ENCODE measurements at places on chromosomes 4 and X.

DNA sequence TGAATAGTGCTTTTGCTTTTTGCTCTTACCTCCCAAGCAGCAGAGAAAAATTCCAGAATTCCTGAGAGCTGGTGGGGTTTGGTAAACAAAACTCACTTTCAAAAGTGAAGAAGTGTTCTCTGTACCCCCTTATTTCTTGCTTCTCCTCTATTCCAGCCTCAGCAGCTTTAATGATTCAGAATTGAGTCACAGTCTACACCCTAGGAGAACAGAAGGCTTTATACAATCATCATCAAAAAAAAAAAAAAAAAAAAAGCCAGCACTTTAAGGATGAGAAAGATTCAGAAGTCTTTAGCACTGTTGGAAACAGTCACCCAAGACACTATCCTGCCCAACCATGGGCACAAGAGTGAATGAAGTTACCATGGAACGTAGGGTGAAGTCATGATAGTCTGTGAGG lies 1583.1 kb upstream of the PCDH10 start:
- no peak for DNase-seq

DNA sequence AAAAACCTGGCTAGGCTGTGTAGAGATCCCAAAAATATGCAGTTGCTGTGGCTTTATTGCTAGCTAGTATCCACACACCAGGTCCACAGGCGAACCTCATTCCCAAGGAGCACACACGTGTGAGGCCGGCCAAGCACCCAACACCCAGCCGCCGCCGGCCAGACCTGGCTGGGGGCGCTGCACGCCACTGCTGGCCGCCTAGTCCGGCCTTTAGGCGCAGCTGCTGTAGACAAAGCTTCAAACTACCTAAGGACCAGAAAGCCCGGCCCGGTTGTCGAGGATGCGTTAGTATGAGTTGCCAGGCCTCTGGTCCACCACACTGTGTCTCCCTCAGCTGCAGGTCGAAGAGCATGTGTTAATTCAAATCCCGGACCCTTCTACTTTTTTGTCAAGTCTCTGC lies 3.1 kb downstream of the POU3F4 start:
- no peak for DNase-seq

GRCh38 chr4:166274136-166274761 lies 401.2 kb downstream of the TLL1 start:
- DNase-seq: no peak

GRCh38 chr4:176791591-176792325 lies 964 bp downstream of the VEGFC start:
- peak; percentile 30 for DNase-seq

DNA sequence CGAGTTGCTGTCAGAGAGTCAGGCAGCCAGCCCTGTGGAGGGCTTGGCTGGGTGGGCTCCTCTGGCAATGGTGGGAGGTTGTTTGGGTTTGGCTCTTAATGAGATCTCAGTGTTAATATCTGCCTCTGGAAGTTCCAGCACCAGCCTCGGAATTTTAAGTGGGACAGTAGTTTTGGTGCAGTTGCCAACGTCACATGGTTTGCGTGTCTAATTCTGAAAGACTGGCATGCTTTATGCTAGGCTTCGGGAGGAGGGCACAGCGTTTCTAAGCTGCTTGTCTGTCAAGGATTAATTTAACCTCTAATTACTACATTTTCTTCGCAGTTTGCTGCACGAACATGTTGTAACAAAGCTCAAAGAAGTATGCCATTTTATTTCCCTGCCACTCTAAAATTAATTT lies 9.2 kb downstream of the MAMLD1 start:
- no peak for DNase-seq

DNA sequence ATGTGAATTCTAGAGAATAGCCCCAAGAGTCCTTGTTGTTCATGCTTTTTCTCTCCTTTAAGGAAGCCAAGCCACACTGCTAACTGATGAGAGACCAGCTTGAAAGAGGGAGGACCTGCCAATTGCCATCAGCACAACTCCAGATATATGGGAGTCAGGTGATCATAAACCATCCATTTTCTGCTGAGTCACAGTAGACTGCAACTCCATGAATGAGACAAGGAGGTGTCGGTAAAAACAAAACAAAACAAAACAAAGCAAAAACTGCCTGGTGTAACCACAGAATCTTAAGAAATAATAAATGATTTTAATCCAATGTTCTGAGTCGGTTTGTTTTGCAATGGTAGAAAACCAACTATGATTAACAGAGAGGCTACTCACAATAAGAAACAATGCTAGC lies 837.3 kb downstream of the PCDH7 start:
- DNase-seq: peak; percentile 1

DNA sequence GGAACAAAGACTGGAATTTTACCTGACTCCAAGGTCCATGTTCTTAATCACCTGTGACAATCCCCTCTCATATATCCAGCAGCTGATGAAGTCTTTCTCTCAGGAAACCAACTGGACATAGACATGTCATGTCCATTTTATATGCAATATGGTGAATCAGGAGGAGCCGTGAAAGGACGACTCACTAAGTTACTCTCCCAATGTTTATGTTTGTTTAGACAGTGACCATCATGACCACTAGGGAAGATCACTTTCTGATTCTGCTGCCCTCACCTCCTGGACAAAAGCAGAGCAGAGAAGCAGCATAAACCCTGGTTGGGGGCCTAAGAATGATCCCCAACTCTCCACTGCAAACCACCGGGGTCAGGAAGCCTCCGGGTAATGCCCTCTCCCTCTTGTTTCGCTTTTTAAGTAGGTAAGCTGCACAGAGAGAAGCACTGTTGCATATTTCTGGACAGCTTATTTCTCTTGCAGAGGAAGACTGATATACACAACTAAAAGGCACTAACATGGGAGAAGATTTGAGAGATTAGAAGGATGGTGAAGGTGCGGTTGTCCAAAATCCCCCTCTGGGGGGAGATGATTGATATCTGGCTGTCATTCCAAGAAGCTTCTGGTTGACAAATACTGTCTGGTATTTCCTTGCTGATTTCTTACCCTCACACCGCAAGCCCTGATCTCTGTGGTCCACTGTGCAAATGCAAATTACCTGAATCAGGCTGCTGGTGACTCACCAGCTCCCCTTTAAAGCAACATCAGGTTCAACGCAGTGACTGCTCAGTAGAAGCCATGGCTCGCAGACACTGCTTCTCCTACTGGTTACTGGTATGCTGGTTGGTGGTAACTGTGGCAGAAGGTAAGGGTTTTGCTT lies at the start of gene ODAPH:
TSS of gene ODAPH (plus strand) at position 773 of the 871 bp plus-strand sequence. CDS start at position 790, 17 bp downstream.
- DNase-seq: no peak

DNA sequence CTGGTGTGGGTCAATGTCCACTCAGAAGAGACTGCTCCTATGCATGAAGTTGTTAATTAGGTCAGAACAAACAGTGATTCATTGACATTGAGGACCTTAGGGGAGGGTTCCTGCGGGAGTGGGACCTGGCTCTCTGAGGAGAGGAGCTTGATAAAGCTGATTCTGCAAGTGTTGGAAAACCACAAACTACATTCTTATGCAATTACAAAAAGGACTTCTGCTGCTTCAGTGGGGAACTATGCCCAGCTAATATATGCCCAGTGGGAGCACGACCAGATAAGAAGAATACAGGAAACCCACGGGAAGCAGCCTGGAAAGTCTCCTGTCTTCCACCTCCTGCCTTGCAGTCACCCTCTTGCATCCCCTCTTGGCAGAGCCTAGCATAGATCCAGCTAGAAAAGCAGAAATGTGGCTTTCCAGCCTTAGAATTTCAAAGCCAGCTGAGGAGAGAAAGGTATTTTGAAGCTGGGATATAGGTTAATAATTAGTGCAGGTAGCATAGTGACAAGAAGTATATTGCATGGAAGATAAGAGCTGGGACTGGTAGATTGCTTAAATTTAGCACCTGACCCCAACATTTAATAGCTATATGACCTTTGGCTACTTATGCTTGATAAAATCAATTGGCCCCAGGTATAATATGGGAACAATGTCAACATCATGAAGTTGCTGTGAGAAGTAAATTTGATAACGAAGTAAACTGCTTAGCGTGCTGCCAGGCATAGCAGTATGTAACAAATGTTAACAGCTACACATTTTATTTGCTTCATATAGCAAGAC lies 34.9 kb upstream of the UGT8 start:
- DNase-seq: no peak

DNA sequence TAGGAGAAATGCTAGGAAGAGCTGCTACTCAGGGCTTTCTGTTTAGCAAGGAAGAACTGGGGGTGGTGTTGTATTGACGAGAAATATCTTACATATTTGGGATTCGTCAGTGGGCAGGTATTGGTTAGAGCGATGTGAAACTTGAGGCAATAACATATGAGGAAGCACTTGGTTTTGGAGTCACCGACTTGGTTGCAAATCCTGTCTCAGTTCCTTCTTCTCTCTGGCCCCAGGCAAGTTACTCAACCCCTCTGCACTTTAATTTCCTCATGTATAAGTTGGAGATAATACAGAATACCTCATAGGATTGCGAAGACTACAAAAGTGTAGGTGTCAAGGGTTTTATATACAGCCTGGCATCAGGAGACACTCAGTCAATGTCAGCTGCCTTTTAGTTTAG lies 34.1 kb downstream of the GPAT3 start:
- DNase-seq: peak; percentile 72

GRCh38 chr4:168723020-168723419 lies 226.2 kb downstream of the PALLD start:
- peak; percentile 35 for DNase-seq

GRCh38 chrX:23515028-23515427 lies 152.3 kb upstream of the PRDX4 start:
- no peak for DNase-seq

DNA sequence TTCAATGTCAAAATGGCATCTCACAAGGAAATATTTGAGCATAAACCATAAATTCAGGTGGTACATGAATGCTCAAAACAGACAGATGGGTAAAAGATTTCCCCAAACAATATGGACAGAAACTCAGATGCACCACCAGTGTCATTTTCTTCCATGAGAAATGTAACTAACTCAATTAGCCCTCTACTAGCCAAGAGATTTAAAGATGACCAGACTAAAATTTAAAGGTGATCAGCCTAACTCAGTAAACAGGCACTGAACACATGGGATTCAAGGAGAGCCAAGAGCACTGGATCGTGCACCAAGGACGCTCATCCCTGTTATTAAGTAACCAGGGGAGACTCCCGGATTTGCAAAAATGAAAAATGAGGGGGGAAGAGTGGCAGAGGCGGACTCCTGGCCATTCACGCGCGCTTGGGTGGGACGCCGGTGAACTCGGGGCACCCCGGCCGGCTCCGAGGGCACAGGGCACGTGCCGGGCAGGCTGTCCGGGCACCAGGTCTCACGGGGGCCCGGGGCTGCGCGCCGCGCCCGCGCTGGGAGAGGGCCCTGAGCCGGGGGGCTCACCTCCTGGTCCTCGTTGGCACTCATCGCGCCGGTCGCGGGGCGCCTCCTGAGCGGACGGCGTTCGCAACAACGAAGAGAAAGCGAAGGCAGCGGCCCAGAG lies 490 bp downstream of the RWDD4 start:
- peak; percentile 44 for DNase-seq

DNA sequence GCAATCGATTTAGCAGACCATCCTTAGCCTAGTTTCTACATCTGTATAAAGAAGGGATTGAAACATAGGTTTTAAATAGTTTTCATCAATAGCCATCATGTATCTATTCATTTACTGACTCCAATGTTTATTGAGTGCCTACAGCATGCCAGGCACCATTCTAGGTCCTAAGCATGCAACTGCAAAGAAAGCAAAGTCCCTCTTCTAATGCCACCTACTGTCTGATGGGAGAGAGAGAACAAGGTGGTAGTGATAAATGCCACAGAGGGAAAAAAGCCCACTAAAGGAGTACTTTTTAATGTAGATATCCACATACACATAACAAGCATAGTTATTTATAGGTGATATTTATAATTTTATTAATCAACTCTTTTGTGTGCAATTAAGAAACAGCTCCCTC lies 67.6 kb upstream of the PPARGC1A start:
- DNase-seq: no peak

- peak; percentile 65 for DNase-seq
Measured at GRCh38 chr4:15479089-15479912, 9.6 kb downstream of the CC2D2A start.

DNA sequence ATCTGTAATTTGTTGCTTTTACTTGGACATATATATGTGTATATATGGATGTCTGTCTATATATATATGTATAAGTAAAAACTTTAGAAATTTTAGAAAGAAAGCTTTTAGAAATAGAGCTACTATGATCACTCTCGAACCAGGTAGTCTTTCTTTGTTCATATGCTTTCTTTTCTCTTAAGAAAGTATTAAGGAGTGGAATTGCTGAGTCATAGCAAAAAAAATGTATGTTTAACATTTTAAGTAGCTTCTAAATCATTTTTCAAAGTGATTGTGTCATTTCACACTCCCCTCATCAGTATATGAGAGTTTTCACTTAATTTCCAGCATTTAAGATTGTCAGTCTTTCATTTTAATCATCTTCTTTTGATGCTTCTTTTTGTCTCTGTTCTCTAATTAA lies 447.9 kb upstream of the TECRL start:
- DNase-seq: no peak

- DNase-seq: no peak
Measured at GRCh38 chr4:26433556-26433955, 56.7 kb downstream of the CCKAR start.

- DNase-seq: no peak
Measured at GRCh38 chrX:10041383-10041782, 74.2 kb downstream of the CLDN34 start.

DNA sequence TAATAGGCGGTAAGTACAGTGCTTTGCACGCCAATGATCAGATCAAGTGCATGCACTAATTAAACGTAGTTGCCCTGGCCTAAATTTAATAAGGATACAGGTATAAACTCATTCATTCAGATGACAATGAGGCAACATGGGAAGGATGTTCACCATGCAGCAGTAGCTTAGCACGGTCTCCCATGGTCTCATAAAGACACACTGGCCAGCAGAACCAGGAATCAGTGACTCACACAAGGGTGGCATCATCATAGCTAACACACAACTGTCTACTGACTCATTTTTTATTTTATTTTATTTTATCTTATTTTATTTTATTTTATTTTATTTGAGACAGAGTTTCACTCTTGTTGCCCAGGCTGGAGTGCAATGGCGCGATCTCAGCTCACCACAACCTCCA lies 42.7 kb downstream of the TMEM156 start:
- no peak for DNase-seq

DNA sequence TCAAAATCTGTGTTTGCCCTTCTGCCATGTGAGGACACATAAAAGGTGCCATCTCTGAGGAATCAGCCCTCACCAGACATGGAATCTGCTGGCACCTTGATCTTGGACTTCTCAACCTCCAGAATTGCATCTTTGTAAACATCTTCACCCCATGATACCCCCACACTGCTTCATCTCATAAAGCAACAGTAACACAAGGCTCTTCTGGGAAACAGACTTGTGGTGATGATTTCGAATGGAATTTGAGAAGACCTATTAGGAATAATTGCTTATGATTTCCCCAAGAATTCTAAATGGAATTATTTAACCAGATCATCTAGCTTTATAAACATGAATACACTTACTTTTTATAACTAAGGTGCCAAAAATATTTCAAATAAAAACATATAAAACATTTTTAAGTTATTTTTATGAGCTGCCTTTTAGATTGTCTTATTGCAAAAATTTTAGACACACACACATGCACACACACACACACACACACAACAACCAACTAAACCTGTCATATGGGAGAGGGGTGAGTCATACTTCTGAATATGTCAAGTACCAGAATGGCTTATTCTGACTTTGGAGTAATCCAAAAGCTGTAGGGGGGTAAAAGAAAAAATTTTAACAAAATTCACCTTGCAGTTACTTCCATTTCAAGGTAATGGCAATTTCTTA lies 82.0 kb downstream of the USP46 start:
- DNase-seq: no peak

GRCh38 chr4:112926819-112927218 lies 122.6 kb upstream of the ANK2 start:
- peak; percentile 1 for DNase-seq

All from hematopoietic multipotent progenitor cell treated with erythropoietin and hydrocortisone succinate and interleukin-3 and kit ligand, for 4 days (in vitro differentiated cells).